AG04449 (cell line): ENCODE measurements at places on chromosomes 3 and 15.

DNA sequence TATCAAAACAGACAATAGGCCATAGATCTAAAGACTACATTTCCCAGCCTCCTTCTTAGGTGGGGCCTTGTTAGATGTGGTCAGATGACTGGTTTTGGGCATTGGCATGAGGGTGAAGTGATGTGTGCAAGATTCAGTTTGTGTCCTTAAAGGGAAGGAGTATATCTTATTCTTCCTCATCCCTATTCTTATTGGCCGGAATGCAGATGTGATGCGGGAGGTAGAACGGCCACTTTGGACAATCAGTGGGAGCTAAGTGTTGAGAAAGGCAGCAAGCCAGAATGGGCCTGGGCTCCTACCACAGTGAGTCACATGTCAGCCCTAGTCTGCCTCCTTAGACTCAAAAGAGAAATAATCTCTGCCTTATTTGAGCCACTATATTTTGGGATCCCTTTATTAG, 89.8 kb upstream of the MEX3B start:
- no peak for DNase-seq

DNA sequence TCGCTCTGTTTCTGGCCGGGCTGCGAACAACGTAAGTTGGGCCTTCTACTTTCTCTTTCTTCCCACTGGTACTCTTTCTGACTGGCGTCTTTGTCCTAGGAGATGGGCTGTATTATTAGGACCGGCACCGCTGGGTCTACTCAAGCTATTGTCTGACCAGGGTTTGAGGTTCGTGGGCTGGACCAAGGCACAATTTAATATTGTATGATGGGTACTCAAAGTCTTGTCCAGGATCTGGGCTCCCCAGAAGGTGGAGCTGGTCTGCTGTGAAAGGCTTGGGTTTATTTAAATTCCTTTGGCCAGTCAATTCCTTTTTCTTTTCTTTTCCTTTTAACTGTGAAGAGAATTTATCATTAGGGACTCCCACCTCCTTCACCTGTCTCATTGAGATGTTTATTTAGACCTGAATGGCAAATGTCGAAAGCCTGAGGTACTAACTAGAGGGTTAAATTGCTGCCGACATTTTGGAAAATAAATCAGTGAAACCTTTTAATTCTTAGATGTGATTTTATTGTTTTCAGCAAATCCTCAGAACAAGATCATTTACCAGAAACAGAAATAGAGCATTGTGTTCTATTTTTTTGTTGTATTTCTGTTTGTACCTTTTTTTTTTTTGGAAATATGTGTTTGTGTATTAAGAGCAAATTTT, 410 bp downstream of the LRRC49 start:
- DNase-seq, result no peak

- DNase-seq, result no peak
These were observed 79.5 kb downstream of the IQSEC1 start for GRCh38 chr3:12993517-12994356.

DNA sequence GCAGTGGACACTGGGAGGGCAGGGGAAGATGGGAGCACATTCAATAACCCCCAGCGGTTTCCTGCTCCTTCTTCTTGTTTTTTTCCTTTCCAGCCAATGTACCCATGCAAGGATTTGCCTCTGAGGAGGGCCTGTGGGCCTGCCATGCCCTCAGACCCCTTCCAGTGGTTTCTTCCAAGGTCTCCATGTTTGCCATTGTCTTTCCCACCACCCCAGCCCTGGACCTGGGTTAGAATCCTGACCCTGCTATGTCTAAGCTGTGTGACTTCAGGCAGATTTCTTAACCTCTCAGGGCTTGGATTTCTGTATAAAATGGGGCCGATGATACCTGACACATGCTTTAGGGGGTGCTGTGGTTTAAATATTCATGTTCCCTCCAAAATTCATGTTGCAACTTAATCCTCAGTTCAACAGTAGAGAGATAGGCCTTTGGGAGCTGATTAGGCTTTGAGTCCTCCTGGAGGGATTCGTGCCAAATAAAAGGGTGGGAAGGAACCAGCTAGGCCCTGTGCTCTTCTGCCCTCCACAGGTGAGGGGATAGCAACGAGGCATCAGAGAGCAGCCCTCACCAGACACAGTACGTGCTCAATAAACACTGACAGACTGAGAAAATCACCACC, 46.3 kb upstream of the FLNB start:
- no peak for DNase-seq

- DNase-seq, result no peak
These were observed 142.2 kb upstream of the ZNF385D start for GRCh38 chr3:21893242-21893641.

- DNase-seq, result no peak
These were observed 87.0 kb upstream of the NECTIN3 start for GRCh38 chr3:110984456-110985250.
